ENCODE measurements at places on chromosomes 4 and X.

DNA sequence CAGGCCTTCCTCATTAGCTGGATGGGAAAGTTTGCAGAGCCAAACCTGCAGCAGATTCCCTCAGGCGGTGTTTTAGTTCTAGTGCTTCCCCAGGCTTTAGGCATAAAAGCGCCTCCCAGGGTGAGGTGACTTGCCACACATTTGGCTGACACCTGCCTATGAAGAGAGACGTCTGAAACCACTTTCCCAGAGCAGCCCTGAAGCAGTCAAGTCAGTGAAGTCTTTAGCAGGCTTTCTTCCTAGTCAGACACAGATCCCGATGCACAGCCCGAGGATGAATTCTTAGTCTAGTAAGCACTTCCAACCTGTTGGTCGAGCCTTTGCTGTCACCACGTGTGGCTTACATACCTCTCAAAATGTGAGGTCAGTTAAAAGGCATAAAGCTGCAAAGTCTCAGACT is 484.1 kb downstream of the SMARCA1 start:
- no peak for DNase-seq

DNA sequence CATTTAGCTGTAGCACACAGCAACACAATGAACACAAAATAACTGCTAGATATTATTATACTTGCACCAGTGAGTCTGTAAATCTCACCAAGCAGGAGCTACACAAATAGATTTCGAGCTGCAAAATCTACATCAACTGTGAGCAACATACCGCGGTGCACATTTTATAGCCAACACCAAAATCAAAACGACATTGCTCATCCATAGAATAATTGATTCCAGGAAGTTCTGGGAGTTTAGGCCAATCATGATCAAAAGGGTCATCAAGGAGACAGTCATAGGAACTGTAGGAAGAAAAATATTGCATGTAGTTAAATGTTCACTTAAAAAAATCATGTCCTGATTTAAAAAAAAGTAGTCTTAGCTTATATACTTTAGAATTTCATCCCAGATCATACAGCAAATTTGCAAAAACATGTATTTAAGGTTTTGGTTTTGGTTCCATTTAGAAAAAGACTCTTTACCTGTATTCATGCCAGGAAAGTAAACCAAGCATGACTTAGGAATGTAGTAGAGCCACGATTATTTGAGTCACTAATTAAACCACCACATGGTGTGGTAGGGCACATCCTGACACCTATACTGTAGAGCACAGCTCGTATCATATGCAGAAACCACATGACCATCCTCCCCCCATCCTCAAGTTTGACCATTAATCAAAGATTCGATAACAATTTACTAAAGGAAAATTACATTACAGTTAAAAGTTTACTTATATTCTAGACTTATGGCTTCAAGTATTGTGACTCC is 250.4 kb downstream of the ADAMTS3 start:
- no peak for DNase-seq

GRCh38 chrX:97672138-97672537 is 788.4 kb downstream of the RPA4 start:
- no peak for DNase-seq

DNA sequence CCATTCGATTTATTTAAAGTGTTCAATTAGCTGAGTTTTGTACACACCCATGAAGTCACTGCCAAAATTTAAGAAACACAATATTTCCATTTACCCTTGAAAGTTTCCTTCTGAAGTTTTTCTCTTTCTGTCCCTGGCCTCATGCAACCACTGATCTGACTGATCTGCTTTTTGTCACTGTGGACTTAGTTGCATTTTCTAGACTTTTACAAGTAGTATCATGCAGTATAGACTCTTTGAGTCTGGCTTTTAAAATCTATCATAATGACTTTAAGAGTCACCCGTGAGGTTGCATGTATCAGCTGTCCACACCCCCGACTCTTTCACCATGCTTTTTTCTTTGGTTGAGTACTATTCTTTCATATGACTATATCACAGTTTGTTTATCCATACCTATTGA is 29.0 kb upstream of the PDLIM3 start:
- DNase-seq = no peak

DNA sequence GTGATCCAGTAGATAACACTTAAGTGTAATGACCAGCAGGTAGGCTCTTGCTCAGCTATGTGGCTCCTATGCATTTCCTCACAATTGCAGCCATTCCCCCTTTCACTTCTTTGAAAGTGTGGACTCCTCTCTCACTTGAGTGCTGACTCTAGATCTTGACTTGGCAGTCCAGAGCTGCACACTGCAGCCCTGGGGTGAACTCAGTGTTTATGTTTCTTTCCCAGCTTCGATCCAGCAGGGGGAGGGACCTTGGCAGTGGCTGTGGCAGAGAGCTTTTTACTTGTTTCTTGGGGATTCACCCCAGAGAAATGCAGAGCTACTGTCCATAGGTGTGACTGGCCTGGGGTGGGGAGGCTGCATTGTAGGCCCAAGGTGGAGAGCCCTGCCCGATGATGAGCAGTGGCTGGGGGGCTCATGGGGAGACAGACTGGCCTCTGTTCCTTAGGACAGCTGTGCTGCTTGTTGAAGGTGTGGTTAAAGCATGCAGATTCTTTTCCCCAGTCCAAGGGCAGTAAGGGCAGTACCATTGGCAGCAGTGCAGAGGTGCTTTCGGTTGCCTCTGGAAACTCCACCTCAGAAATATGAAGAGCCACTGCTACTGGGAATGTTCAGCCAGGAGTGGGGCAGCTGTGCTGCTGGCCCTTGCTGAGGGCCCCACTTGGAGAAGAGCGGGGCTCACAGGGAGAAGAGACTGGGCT is 134.7 kb downstream of the SH3BGRL start:
- DNase-seq = no peak

DNA sequence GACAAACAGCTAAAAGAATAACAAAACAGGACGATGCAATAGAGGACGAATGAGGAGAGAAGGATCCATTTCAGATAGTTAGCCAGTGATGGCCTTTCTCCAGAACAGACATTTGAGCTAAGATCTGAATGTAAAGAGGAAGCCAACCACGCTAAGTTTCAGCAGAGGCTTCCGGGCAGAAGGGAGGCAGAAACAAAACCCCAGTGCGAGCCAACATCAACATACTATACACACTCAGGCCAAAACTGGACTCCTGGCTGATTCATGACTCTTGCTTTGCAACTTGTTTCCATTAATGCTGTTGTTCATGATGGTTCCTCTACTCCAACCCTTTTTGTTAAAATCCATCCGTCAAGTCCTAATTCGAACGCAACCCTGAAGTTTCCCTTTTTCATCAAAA is 730.3 kb downstream of the TRIML1 start:
- no peak for DNase-seq

DNA sequence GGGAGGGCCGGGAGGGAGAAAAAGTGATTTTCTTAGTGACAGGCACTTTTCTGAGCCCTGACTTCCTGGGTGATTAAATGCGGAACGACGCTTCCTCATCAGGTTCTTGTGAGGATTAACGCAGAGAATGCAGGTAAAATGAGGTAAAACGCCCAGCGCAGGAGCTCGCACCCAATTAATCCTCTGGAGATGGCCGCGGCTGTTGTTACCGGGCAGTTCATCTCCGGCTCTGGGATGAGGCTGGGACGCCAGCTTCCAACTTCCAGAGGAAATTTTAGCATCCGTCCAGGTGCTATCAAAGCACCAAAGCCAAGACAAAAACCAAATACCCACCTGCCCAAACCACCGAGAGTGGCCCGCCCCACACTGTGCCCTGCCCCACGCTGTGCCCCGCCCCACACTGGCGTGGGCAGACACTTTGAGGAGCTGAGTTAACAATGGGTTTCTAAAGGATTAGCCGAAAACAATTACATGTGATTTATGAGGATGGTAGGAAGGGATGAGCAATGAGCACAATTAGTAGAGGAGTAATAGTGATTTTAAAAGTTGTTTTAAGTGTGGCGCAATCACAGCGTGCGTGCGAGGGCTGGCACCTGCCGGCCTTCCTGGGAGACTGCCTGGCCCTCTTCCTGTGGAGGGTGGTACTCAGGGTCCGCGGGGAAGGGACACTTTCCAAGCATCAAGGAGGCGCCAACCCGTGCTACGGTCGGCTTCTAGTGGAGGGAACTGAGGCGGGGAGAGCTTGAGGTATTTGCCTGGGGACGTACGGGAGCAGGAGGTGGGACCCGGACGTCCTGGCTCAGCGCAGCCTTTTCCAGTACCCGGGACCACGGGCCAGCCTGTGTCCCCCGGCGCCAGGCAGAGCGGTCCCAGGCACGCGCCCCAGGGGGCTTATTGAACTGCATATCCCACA is 41.6 kb upstream of the ADRA2C start:
- DNase-seq = no peak

GRCh38 chrX:124231451-124231759 is 101.1 kb upstream of the TEX13D start:
- DNase-seq = no peak

DNA sequence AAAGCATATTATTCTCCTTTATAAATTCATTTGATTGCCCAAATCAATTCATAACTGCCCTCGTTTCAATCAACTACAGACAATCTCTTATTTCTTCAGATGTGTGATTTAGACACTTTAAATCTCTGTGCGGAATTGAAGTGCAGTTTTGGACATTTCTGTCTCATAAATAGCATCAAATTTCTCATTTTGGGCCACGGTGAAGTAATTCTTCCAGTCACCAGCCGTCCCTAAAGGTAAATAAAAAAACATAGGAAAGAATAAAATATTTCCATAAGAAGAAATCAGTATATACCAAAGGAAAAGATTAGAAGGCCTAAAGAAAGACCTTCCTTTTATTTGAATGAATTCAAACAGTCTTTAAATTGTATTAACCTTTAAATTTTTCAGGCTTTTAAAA is 33.4 kb downstream of the SULT1B1 start:
- DNase-seq = no peak

GRCh38 chr4:23068287-23068686 is 375.6 kb downstream of the GBA3 start:
- no peak for DNase-seq

DNA sequence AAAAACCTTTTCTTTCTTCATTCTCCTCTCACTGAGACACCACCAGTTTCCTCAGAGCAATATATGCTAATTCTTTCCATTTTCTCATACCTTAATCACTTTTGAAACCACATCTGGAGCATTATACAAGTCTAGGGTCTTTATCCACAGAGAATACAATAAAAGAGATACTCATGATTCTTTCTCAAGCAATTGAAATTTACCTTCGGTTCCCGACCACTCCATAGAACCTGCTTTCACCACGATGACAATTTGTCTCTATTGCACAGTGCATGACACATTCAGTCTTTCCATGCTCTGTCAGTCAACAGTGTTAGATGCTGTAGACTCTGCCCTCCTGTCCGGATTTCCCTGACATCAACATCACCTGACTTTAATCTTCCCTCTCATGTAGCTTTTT is 409.3 kb upstream of the NWD2 start:
- DNase-seq = no peak

DNA sequence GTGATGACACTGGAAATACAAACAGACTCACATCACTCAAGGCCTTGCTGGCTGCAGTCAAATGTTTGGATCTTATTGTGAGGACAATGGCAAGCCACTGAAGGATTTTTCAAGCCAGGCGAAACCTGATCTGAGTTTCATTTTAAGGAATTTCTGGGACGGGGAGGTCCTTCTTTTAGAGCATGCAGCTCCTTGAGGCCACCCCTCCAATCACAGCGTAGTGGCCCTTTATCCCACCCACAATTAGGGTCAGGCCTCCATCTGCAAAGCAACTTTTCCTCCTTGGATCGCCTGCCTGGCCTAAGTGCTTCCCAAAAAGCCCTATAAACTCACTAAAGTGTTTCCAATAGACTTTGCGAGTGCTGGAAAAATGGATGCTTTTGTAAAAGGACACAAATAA is 115.5 kb downstream of the EFHC2 start:
- DNase-seq = no peak

DNA sequence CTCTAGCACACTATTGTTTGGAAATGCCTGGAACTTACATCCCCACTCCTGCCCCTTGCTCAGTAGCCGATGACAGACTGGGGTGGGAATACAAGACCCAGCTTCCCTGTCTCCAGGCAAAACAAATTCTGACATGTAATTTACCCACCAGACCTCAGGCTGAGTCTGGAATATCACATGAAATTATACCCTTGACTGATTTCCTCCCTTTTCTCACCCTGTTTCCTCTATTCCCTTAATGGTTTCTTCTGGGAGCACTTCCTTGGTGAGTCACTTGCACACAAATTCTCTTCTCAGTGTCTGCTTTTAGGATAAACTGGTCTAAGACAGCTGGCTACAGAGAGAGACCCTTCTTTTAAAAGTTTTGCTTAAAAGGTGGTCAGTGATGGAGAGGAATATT is 65.8 kb upstream of the DIPK2B start:
- no peak for DNase-seq

DNA sequence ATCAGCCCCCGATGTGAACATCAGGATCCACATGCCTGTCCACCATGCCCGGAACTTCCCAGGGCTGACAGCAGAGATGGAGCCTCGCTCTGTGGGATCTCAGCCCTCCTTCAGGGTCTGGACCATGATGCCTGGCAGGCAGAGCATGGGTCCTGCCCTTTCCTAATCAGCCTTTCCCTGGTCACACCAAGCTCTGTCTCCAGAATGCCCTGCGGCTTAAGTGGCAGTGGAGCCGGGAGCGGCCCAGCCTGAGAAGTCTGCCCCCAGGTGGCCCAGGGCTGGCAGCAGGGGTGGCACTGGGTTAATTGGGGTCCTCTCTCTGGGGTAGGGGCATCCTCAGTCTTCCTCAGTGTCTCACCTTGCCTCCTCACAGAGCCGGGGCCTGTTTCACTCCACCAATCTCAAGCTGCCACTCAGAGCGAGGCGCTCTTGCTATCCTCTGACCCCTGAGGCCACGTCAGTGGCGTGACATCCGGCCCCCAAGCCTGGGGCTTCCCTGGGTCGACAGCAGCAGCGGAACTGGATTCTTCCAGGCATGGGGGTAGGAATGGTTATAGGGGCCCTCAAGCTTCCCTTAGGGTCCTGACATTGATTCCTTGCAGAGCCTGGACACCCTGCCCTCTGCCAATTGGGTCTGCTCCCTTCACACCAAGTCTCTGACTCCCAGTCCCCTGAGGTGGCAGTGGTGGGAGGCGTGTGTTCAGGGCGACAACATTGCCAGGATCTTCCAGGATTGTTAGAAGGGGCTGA is 20.8 kb upstream of the TMEM185A start:
- DNase-seq = no peak

DNA sequence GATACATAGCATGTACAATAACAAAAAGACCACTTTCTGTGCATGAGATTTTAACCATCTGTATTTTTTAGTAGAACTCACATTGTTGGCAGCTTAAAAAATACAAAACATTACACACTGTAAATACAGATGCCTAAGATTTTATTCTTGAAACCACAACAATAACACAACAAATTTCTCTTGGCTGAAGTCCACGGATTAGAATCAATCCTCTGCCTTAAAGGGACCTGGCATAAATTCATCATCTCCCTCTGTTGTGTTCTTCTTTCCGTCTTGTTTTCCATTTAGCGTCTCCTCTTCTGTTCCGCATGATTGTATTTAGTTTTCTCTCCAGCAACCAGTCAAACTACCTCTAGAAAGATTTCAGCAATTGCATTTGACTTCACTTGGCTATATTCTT is 231.0 kb downstream of the SPOCK3 start:
- no peak for DNase-seq

- no peak for DNase-seq
Observed at GRCh38 chrX:41384051-41384705, 50.2 kb downstream of the DDX3X start.

Data from cortex of kidney (tissue), 1 donor.